ENCODE measurements at places on chromosomes 1 and 21. TPM values are rescaled to one million over a fixed set of nuclear protein-coding genes. Genes with fewer than 3 reads are reported as not detected.

DNA sequence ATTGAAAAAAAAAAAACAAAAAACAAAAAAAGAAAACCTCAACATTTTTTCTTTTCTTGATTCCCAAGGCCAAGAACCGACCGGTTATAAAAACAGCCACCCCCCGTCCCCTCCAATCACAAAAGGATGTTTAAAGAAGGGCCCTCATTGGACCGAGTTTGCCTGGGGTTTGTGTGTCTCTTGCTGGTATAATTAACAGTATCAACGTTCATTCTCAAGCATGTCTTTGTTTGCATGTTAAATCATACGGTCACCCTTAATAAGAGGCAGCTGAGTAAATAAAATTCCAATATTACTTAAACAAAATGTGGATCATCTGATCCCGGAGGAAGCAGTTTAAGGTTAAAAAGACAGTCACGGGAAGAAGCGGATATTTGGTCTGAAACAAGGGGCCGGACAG, 201.1 kb downstream of the PRDM2 start:
- DNase-seq: no peak

DNA sequence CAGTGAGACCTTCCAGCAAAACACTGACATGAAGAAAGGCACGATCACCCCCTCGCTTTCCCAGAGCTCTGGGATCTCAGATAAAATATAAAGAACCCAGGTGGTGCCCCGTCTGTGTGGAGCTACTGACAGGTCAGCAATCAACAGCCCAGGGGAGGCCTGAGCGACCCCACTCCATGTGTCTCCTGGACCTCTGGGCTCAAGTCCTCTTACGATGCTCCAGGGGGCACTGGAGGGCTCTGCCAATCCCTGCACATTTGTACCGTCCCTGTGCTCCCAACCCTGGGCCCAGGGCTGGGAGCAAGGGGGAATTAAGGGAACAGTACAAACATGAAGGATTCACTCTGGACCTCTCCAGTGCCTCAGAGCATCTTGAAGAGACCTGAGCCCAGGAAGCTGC, 12.5 kb downstream of the S100A7A start:
- DNase-seq: peak; percentile 61

GRCh38 chr1:64100791-64101190, 102.6 kb upstream of the UBE2U start:
- DNase-seq: no peak

GRCh38 chr1:55423376-55423775, 208.2 kb upstream of the USP24 start:
- DNase-seq: no peak

DNA sequence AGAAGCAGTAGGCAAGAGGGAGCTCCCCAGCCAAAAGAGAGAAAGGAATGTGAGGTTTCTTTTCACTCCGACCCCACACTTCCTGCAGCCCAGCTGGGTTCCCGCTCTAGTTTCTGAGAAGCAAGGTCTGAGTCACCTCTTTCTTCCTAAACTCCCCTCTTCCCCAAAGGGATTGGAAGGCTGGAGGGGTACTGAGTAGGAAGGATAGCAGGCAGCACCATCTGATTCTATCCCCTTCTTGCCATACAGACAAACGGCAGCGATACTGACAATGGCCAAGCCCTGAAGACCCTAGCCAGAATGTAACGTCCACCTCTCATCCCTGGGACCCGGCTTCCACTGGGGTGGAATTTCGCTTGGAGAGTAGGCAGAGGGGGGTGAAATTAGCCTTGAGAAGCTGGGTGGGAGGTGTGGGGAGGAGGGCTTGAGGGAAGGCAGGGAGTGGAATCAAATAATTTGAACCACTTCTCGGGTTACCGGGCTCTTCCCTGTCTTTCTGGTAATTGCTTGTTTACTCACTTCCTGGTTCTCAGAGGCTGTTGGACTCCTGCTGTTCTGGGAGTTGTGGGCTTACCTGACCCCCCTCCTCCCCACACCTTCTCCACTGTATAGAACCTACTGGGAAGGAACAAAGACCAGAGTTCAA, 13.2 kb downstream of the IER5 start:
- peak; percentile 93 for DNase-seq

DNA sequence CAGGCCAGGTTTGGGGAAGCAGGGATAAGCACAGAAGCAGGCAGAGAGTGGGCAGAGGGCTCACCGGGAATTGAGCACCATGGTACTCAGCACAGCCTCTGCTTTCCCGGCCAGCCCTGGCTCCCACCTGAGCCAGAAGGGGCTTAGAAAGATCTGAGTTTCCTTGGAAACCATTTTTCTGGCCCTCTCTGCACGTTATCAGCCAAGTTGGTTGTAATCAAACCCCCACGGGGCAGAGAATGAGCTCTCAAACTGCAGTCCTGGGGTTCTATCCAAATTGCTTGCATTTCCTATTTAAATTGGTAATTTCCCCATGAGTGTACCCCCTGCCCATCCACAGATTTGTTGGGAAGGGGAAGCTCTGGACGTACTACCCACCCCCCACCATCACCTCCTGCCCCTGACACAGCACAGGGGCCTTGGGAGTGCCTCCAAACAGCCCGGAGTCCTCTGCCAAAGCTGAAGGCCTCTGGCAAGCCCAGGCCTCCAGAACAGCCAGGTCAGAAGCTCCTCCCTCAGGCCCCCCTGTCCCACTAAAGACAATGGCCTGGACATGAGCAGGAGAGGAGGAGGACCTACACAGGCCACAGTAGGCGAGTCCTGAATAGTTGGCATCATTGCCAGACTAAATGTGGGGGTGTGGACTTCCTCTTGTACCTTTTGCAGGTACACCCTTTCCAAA, 42.7 kb upstream of the GJB5 start:
- DNase-seq: no peak

GRCh38 chr1:3708791-3709190, 43.5 kb upstream of the CCDC27 start:
- DNase-seq: peak; percentile 61

GRCh38 chr1:109762821-109763645, 690 bp downstream of the EPS8L3 start:
- no peak for DNase-seq

DNA sequence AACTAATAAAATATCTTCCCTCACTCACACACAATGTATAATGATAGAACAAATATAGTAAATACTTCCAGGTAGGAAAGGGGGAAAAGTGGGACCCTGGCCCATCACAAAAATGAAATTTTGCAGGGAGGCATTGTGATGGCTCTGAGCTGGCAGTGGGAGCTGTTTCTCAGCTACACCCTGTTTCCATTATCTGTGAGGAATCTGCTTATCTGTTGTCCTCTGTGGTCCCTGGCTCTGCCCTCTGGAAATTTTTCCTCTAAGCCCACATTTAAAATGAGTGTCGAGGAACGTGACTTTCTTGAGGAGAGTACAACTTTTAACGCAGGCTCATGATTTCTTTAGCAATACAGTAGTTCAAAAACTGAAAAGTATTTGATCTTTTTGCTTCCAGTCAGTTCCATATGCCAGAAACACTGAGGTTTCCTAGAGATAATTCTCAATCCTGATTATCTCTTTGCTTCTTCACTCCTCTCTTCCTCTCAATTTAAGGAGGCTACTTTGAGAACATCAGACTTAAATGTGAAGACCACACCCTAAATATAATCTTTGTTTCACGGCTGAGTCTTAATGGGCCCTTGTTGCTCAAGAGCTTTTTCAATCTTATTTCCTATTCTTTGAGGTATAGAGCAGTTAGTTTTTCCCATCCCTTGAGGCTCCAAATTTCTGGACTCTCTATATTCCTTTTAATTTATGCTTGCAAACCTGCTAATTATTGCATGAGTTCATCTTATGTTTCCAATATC, 5.0 kb upstream of the EEIG2 start:
- DNase-seq: no peak

DNA sequence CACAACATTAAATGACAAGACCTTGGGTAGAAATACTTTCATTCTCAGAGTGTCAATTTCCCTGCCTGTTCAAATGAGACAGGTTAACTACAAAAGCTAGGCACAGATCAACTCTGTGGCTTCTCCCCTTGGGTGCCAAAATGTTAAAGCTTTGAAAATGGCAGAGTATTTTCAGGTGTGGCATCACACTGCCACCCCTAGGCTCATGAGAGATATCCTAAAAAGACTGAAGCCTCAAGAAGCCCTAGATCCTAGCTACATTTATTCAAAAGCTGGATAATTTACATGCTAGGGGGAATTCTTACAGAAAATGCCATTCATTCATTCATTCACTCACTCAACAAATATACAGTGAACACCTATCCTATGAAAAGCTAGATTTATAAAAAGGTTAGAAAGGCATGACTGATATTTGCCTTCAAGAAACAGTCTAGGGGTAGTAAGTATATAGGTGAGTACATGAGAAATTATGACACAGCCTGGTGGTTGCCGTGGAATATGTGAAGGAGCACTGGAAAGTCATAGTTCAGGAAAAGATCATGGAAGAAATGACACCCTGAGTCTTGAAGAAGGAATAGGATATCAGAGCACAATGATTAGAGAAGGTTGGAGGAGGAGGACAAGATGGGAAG, 15.9 kb upstream of the RAB4A start:
- DNase-seq: peak; percentile 65

DNA sequence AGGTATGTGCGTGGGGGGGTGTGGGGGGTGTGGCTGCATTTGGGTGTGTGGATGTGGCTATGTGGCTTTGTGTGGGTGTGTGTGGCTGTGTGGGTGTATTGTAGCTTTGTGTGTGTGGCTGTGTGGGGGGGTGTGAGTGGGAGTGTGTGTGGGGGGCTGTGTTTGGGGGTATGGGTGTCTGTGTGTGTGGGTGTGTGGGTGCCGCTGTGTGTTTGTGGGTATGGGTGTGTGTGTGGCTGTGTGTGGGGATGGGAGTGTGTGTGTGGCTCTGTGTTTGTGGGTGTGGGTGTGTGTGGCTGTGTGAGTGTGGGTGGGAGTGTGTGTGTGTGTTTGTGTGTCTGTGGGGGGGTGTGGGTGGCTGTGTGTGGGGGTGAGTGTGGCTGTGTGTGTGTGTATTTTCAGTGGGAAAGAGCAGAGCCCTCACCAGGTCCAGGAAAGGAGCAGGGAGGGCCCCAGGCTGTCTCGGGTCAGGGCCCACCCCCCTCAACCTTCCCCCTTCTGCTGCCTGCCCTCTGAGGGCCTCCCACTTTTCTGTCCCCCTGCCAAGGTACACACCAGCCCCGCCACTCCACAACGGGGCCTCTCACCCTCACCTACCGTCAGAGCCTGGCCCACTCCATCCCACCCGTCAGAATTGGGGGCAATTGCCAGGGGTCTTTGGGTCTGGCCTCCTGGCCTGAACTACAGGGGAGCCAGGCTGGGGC, 1.9 kb upstream of the COL8A2 start:
- DNase-seq: no peak

GRCh38 chr1:212529211-212529741, 79.3 kb upstream of the ATF3 start:
- DNase-seq: no peak

DNA sequence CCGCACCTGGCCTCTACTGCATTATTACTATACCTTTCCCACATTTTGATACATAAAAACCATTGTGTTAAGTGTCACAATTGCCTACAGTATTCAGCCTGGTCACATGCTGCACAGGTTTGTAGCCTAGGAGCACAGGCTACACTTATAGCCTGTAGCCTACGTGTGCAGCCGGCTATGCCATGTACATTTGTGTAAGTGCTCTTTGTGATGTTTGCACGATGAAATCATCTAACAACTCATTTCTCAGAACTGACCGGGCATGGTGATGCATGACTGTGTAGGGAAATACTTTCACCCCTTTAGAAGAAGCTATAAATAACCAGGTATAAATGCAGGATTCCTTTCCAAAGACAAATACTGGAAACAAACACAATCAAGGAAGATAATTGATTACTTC, 12.1 kb downstream of the ERG start:
- no peak for DNase-seq

The CR1L gene
- 5.8 TPM for total RNA-seq

The C8B gene
- total RNA-seq: not detected

The PRDM2 gene
- 19.5 TPM for total RNA-seq

Data from GM23338 (cell line).